ENCODE measurements at places on chromosomes 12 and 14.

DNA sequence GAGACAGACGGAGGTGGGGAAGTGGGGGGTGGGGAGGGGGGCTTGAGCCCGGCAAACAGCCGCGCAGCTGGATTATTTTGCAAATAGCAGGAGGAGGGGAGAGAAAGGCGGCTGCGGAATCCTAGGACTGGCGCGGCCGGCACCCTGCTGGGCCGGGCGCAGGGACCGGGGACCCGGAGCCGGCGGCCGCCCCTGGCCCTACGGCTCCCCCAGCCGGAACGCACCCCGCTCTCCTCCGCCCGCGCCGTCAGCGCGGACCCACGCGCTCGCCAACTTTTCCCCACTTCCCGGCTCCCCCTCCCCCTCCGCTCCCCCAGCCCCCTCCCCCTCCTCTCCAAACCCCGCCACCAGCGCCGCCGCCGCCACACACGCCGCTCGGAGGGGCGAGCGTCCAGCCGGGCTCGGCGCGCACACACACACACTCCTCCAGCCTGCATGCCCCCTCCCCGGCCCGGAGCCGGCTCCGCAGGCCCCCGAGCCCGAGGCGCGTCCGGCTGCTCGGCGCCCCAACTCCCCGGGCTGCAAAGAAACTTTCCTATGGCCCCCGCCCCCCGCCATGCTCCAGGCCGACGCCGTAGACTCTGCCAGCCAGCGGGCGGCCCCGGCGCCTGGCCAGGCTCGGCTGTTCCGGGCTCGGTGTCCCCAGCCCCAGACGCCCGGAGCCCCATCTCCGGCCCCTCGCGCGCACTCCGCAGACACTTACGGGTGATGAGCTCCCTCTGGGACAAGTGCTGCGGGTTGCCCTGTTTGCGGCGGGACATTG is 1.4 kb downstream of the BCL11B start:
- no peak for DNase-seq

DNA sequence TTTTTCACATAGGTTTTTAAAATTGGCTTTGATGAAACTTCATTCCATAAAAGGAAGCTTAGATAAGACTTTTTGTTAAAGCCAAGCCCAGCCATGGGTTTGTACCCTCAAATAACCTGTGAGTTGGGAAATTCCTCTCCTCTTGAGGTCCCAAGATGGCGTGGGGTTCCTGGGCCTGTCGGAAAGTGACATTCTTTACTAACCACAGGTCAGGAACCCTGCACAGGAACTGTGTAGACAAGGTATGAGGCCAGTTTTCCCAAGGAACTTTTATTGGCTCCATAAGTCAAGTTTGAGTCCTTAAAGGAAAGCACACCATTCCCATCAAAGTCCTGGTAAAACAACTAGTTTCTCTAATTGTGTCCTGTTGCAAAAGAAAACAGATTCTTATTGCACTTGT is 65.0 kb upstream of the AMN start:
- no peak for DNase-seq

DNA sequence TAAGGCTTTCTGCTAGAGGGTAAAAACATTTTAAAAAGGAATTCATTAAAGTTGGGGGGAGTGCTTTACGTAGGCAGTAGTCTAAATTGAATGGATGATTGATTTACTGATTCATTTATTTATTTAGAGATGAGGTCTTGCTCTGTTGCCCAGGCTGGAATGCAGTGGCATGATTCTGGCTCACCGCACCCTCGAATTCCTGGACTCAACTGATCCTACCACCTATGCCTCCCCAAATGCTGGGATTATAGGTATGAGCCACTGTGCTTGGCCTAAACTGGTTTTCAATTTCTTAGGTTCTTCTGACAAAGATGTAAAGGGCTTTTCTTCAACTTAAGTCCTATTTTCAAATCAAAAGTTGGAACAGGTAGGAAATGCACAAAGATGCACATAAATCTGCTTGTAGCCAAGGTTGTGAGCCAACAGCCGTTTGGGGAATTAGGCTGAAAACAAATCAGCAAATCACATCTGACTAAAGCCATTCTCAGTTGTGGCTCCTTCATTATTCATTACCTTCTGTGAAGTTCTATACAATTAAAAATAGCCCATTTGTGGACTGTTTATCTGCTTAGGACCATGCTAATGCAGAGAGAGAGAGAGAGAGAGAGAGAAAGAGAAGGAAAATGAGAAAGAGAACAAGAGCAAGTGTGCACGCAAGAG is 218.0 kb downstream of the PPM1H start:
- no peak for DNase-seq

DNA sequence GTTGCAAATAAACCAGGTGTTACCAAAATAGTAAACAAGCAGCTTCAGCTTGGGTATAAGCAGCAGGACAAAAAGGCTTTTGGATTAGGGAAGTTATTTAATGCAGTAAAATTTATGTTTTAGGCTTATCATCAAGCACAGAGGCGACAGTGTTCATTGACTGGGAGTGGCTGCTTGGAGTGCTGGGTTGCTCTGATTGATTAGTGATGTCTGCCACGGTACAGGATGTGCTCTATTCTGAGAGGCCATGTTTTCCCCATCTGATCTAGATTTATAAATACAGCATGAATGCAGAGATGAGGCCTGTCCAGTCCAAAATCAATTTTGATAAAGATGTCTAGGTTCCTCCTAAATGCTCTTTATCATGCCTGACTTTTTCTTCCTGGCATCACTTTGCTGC is 83.5 kb downstream of the MAP1LC3B2 start:
- no peak for DNase-seq

- DNase-seq, result no peak
Observed at GRCh38 chr14:105466531-105467248, 7.9 kb upstream of the CRIP2 start.

- no peak for DNase-seq
Observed at GRCh38 chr12:123384318-123384993, 524 bp downstream of the KMT5A start.

GRCh38 chr12:19186722-19187661 is 57.5 kb downstream of the PLEKHA5 start:
- DNase-seq, result no peak

GRCh38 chr12:94100990-94101737 is 47.2 kb upstream of the PLXNC1 start:
- peak; percentile 70 for DNase-seq

DNA sequence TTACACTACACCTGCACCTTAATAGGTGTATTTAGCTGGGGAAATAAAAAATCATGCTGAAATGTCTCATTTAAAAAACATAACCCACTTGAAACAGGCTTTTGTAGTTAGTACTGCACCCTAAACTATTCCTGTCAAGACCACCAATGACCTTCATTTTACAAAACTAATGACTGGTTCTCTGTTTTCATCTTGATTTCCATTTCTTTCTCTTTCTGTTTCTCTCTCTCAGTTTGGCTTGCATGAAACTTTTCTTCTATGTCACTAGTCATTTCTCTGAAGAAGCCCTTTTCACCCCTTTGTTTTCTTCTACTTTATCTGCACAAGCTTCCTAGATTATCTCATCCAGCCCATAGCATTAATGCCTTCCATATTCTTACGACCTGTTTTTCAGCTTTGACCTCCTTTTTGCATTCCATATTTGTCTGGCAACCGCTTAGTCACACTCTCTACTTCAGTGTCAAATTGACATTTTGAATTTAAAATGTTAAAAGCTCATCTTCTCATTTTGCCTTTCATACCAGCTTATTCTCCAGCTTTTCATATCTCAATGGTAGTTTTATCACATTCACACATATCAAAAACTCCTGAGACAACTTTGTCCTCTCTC is 32.7 kb upstream of the KLRF1 start:
- no peak for DNase-seq

GRCh38 chr12:121649819-121650353 is 19.6 kb downstream of the MORN3 start:
- DNase-seq, result no peak

GRCh38 chr12:103998976-103999375 is 33.3 kb downstream of the TDG start:
- DNase-seq, result no peak

- no peak for DNase-seq
Observed at GRCh38 chr12:46386360-46386867, 13.8 kb upstream of the SLC38A2 start.

DNA sequence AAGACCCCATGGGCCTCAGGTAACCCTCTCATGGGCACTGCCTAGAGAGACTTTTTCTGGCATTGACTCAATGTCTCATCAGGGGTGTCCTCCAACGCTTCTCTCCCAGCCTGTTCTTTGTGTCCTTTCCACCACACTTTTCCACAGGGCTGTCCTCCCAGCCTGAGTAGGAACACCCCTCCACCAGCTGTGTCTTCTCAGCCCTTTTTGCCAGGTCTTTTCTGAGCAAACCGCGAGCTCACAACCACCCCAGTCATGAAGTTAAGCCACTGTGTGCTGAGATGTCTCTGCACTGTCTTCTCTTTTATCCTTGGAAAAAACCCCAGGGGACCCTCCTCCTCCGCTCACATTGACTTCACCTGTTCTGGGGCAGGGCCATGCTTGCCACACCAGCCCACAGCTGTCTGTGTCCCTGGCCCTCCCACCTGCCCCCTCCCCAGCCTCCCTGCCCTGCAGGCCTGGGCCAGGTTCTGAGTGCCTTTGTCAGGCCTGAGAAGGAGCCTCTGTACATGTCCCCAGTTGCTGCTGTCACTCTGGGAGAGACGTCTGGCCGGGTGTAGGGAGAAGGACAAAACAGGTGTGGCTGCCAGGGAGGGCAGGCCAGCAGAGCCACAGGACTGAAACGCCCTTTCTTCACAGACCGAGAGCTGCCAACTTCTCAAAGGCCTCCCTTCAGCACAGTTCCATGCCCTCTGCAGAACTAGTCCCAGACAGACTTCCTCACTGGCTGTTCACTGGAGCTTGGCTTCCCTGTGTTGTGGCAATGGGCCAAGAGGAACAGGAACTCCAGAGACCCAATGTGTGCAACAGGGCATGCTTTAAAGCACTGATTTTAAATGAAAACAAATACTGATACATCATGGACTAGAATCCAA is 50.5 kb upstream of the PNMA1 start:
- no peak for DNase-seq

- DNase-seq, result no peak
Observed at GRCh38 chr12:52382854-52383253, 2.6 kb downstream of the KRT84 start.

DNA sequence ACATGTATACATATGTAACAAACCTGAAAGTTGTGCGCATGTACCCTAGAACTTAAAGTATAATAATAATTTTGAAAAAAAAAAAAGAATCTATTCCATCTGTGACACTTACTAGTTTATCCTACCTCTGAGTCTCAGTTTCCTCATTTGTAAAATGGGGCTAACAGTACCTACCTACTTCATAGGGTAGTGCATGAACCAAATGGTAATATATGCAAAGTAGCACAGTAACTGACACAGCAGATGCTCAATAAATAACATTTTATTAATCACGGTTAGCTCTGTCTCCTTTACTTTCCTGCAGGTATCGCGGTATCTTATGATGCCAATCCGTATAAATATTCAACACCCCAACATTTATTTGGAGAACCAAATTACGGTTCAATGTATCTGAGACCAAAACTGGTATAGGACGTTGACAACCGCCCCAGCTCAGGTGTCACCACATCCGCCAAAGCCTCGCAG is 703 bp downstream of the TMED10 start:
- DNase-seq, result no peak

DNA sequence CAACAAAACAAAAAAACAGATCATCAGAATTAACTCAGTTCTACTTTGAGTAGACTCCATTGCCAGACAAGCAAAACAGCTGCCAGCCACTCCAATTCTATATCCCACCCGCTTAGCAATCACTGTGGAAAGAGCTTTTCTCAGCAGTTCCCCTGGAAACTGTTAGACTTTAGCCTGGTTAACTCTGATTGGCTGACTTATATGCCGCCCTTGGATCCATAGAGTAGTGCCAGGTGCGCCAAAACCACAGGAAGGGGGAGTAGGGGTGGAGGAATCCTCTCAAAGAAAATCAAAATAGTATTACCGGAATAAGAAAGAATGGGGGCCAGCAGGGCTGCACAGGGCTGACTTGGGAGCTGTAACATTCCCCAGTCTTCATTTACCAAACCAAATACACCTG is 5.4 kb upstream of the EML5 start:
- no peak for DNase-seq

- DNase-seq, result peak; percentile 4
Observed at GRCh38 chr14:67240168-67240932, 885 bp upstream of the PALS1 start.

- no peak for DNase-seq
Observed at GRCh38 chr12:124125203-124125871, 152.3 kb downstream of the ZNF664 start.

- DNase-seq, result no peak
Observed at GRCh38 chr14:34888186-34888585, 13.0 kb upstream of the BAZ1A start.

DNA sequence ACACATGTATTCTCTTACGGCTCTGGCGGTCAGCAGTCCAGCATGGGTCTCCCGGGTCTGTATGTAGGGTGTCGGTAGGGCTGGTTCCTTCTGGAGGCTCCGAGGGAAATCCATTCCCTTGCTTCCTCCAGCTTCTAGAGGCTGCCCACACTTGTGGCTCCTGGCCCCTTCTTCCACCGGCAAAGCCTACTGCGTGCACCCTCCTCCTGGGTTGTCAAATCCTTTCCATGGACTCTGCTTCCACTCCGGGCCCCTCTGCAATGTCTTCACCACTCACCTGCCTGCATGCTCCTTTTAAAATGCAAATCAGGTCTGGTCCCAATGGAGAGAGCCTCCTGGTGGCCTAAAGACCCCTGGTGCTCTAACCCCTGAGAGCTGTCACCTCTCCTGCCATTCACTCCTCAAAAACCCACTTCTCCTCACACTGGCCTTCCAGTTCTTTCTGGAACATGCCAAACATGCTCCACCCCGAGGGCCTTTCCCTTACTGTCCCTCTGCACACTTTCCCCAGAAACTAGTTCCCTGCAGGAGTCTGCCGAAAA is 108.5 kb downstream of the DICER1 start:
- no peak for DNase-seq

DNA sequence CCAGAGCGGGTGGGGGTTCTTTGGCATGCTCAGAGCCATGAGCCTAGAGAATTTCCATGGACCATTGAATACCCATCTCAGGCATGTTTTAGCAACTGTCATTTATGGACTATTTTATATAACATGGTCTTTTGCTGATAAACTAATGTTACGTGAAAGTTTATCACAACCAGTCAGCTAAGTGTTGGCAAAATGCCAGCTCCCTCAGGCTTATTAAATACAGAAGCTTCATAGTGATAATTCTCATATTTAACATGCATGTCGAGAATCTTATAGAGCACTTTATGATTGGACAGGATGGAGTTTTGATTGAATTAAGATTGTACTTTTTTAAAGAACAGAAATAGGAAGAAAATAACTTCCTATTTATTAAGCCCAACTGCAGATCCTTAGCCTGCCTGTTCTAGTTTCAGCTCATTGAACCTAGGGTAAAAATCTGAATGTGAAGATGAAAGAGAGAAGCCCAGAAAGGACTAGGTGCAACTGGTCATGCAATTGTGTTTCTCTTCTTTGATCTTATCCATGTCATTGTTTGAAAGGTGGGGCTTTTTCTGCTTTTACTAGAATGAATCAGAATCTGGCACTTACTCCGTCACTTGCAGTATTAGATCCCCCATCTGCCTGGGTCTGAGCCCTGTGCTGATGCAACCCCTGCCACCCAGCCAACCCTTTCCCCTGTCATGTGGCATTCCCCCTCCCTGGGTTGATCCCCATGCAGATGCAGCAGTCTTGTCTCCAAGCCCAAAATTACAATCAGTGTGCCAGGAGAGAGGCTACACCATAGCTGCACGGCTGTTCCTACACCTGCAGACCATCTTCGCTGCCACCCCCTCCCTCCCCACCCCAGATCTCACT is 134.6 kb upstream of the EVL start:
- no peak for DNase-seq

GRCh38 chr14:63276492-63277342 is 42.0 kb downstream of the GPHB5 start:
- no peak for DNase-seq
